ENCODE measurements at places on chromosomes 1 and 21.
A peak's percentile ranks its signal among the peaks of the same experiment; 100 is the strongest.

GRCh38 chr1:164726235-164726634 is 167.3 kb downstream of the PBX1 start:
- no peak for DNase-seq

- no peak for DNase-seq
These were observed 234.6 kb upstream of the JUN start for GRCh38 chr1:59018446-59018845.

DNA sequence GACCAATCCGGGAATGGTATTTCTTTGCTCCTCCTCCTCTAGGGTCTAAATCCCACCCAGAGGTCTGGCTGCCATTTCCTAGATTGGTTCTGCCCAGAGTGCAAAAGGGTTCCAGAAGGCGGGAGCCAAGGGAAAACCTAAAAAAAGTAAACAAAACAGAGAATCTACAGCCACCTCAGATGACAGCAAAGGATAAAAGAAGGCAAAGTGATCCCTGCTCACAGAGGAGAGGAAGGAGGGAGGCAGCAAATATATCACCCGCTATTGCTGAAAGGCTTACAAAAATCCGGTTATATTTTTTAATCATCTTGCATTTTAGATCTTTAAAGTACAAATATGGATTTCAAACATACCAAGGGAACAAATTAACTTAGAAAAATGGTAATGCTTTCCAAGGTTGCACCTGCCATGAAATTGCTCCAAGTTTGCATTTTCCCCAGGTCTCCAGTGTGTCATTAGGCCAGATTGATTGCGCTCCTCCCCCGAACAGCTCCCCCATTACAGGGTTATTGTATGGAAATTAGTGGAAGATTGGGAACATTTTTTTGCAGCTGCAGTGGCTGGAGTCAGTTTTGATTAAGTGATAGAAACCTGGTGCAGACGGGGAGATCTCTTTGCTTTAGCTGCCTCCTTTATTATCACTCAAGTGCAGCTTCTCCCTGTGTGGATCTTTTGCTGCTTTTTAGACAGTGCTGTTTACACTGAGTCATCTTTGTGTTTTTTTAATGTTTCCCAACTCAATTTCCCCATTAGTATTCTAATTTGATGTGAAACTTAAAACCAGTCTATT is 280.5 kb upstream of the CAMK1G start:
- no peak for DNase-seq

DNA sequence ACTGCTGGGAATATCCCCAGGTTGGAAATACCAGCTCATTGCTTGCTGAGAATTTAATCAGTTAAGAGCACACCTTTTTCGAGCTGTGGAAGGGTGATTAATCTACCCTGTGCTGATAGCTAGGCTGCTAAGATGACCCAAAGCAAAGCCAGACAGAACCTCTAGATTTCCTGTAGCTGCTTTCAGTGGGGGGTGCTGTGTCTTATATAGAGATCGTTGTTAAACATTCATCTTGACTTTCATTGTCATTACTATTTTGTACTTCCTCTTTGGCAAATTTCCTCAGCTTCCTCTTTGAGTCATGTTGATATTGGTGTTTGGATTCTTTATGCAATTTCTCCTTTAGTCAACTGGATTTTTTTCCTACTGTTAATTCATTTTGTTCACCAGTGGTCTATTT is 155.3 kb downstream of the DISC1 start:
- no peak for DNase-seq

DNA sequence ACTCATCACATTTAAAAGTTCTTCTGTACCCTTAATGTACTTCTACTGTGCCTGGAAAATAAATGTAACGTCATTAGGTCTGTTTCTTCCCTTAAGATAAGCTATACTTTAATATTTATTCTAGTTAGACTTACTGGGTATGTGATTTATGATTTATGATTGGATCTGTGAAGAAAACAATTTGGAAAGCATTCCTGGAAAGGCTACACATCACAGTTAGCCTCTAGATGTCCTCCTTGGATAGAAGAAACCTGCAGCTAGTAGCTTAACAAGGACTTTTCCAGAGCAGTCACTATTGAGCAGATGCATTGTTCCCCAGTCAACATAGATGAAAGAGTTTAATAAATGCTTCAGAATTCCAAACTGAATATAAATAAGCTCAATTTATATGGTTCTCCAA is 22.2 kb upstream of the ABL2 start:
- no peak for DNase-seq

DNA sequence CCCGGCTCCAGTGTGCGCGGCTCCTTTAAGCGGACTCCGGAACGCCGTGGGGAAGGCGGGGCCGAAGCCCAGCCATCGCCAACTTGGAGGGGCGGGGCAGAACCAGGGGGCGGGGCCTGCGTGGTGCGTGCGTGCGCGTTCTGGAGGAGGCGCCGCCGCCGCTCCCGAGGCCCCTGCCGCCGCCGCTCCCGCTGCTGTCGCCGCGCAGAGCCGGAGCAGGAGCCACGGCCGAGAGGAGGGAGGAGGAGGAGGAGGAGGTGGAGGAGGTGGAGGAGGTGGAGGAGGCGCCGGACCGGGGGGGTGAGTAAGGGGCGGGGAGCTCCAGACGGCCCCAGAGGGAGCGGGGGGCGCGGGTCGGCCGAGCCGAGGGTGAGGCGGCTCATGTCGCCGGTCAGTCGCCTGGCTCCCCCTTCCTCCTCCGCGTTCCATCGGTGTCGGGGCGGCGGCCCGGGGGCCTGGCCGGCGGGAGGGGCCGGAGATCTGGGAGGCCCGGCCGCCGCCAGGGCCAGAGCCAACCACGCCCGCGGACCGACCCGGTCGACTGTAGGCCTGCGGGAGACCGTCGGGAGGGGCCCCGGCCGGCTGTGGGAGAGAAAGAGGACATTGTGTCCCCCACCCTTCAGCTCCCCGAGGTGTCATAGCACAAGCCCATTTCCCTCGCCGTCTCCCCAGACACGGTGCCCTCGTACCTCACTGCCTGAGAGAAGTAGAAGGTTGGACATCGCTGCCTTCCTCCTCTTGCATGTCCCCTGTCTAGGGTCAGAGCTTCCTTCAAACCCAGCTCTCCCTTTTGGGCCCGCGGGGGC is at the start of gene RAP1A:
RAP1A (plus strand) TSS at position 155 of the 806 bp plus-strand sequence. CDS start 71,572 bp downstream, outside the sequence.
- peak; percentile 96 for DNase-seq

GRCh38 chr1:157363660-157364140 is 188.6 kb downstream of the FCRL5 start:
- no peak for DNase-seq

DNA sequence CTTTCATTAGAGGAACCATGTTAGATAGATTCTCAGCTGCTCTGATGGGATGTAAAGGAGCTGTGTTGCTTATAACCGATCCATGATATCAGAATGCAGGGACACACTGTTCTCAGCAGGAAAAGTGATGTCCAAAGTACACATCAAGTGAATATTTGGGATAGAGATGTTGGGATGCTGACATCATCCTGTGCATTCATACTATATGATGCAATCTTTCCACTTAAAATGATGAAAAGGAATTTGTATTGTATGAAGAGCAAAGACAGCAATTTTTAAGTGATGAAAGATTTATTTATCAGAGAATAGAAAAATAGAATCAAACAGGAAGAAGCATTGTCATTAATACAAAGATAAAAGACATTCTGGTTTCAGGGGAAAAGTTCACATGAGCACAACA is 110.1 kb downstream of the ERG start:
- DNase-seq, result no peak

DNA sequence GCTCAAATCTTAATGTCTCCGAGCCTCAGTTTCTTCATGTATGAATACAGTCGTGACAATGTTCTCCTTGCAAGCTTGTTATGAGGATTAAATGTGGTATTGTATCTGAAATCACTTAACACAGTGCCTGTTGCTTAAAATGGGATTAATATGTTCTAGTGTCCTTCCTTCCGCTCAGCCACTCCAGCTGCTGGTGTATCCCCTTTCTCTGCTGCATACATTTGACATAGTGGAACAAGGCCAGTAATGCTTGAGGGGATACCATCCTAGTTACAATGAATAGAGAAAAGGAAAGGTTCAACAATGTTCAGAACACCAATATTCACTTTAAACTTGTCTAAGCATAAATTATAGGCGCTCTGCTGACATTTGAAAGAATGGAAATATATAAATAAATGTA is 64.0 kb downstream of the PROX1 start:
- DNase-seq, result no peak

DNA sequence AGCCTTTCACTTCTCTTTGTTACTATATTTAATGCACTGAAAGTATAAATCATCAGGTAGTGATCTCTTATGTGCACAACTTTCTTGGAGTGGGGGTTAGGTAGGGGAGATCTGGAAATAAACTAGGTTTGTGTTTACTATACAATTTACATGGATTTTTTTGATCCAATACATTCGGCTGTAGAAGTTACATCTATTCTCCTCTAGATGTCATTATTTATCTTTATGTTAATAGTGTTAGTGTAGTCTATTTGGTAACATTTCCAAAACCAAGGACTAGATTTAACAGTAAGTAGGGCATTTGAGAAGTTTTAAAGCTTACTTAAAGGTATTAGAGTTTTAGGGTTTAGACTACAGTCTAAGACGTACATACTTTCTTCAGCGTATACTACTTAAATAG is 5.4 kb downstream of the VPS45 start:
- DNase-seq, result no peak

DNA sequence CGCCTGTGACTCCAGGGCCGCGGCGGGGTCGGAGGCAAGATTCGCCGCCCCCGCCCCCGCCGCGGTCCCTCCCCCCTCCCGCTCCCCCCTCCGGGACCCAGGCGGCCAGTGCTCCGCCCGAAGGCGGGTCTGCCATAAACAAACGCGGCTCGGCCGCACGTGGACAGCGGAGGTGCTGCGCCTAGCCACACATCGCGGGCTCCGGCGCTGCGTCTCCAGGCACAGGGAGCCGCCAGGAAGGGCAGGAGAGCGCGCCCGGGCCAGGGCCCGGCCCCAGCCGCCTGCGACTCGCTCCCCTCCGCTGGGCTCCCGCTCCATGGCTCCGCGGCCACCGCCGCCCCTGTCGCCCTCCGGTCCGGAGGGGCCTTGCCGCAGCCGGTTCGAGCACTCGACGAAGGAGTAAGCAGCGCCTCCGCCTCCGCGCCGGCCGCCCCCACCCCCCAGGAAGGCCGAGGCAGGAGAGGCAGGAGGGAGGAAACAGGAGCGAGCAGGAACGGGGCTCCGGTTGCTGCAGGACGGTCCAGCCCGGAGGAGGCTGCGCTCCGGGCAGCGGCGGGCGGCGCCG is at the start of gene SIM2:
SIM2 (plus strand) TSS at position 135 of the 565 bp plus-strand sequence. CDS start 632 bp downstream, outside the sequence.
- DNase-seq, result no peak

GRCh38 chr1:7315316-7315715 is 455.8 kb upstream of the VAMP3 start:
- no peak for DNase-seq

DNA sequence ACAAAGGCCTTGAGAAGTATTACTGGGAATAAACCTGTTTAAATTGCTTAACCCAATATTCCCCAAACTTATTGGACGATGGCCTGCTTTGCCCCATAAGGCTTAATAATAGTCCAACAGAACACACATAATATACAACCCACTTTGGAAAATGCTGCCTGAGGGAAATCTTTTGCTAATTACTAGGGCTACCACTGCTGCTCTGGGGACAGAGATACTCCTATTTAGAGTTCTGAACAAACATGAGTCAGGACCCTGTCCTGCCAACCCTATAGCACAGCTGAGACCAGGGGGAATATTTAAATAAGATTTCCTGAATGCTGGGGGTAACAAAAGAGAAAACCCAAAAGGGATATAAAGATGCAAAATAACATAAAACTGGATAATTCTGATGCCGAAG is 139.1 kb downstream of the BRINP2 start:
- DNase-seq, result no peak

- DNase-seq, result no peak
These were observed 93.8 kb downstream of the MTR start for GRCh38 chr1:236888903-236889302.

GRCh38 chr1:77100875-77101274 is 118.4 kb downstream of the PIGK start:
- DNase-seq, result no peak

GRCh38 chr1:201551877-201552731 is 13.2 kb downstream of the NAV1 start:
- no peak for DNase-seq

- DNase-seq, result no peak
These were observed 151.7 kb downstream of the PCP4 start for GRCh38 chr21:40018871-40019475.

- no peak for DNase-seq
These were observed 25.5 kb upstream of the CCSAP start for GRCh38 chr1:229368347-229368746.

GRCh38 chr1:230509281-230509977 is 83.3 kb upstream of the PGBD5 start:
- no peak for DNase-seq

- DNase-seq, result no peak
These were observed 13.7 kb upstream of the TENT5C start for GRCh38 chr1:117592155-117592554.

DNA sequence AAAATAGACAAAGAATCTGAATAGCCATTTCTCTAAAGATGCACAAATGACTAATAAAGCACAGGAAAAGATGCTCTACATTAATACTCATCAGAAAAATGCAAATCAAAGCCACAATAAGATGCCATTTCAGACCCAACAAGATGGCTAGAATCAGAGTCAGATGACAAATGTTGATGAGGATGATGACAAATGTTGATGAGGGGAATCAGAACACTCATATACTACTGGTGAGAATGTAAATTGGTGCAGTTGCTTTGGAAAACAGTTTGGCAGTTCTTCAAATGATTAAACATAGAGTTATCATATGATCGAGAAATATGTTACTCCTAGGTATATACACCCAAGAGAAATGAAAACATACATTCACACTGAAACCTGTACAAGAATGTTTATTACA is 33.9 kb downstream of the LRRC40 start:
- DNase-seq, result no peak

- no peak for DNase-seq
These were observed 106.0 kb downstream of the CLIC6 start for GRCh38 chr21:34774750-34775149.

DNA sequence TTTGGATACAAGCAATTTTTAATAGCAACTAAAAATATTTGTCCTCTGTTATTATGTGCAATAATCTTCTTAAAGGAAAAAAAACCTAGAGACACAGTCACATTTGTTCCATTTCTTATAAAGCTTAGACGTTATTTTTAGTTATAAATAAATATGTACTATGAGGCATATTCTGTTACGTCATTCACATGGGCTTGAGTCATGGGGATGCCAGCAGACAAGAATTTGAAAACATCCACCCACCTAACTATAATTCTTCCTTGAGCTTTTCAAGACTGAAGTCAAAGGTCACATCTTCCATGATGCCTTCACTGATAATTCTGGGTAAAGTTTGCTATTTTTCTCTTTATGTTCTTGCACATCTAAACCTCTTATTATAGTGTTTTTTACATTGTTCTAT is 268.8 kb downstream of the KCTD3 start:
- no peak for DNase-seq

DNA sequence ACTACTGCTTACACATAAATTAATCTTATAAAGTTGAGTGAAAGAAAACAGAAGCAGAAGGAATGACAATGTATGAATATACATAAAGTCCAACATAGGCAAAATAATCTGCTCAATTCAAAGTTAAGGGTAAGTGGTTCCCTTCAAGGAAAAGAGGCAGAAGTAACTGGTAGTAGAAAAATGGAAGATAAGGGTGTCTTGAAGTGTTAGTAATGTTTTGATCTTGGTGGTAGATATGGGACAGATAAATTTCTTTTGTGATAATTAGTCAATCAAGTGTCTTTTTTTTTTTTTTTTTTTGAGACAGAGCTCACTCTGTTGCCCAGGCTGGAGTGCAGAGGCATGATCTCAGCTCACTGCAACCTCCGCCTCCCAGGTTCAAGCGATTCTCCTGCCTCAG is 12.7 kb downstream of the USP48 start:
- no peak for DNase-seq

GRCh38 chr1:241715956-241716355 is 63.9 kb downstream of the WDR64 start:
- DNase-seq, result no peak

GRCh38 chr1:82386365-82387011 is 585.8 kb downstream of the ADGRL2 start:
- no peak for DNase-seq

Data from activated T-helper 1 cell treated with anti-CD3 and anti-CD28 coated beads, Interleukin-2, amount 50 U/mL, for 16 hours (primary cell).